Esophagus mucosa (tissue), 1 donor: ENCODE measurements at places on chromosomes 2 and 18. TPM values are rescaled to one million over a fixed set of nuclear protein-coding genes. Genes with fewer than 3 reads are reported as not detected.

DNA sequence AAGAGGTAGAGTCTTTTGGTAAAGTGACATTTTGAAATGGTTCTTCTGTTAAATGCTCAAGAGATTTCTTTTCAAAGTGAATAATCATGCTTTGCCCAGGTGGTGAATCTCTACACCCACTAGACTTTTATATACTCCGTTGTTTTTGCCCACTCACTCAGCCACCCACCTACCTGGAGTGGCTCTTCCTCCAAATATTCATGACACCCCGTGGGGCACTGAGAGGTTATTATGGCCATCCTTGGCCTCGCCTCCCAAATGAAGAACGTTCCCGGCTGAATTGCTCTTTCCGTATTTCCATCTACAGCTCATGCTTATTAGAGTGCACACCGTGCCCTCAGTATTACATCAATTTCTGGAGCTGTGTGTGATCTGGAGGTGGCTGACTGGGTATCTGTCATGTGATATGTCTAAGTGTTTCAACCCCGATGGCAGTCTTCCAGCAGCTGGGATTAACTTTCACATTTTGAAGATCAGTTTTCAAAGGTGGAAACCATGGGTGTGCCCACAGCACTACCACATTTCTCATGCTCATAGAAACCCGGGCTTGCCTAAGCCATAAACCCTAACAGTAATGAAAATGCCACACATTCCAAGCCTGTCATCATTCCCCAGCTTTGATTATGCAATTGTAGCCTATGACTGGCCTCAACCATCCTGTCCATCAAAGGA lies 406.6 kb upstream of the MMADHC start:
- peak; percentile 98 for ATAC-seq

DNA sequence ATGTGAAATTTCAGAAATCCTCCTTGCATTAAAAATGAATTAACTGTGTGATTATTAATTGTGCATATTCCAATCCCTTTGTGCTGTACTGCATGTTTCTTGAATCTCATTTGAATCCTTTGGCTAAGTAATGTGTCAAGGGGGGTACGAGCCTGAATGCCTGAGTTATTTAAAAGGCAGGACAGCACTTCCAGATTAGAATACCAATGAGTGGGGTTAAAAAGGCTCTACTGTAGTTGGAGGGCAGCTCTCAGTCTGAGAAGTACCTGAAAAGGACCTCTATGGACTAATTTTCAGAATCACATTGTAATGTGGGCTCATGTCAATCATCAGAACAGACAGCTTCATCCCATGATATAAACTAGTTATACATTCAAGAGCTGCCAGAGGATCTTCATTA lies 423.0 kb downstream of the GRB14 start:
- no peak for ATAC-seq

DNA sequence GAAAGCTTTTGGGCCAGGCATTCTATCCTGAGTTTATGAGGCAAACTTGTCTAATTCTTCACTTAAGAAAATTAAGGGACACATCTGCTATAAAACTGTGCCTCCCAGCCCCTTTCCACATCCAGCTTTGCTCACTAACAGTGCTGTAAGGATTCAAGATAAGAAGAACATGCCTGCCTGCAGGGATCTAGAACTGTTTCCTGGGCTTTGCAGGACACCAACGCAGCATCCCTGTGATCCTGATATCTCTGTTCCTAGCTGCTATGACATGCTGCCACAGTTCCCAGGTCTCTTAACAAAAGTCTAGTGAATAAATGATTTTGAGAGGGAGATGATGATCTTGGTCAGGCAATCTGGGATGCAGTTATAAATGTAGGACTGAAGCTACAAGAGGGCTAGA lies 12.4 kb downstream of the B4GALT6 start:
- ATAC-seq = no peak

DNA sequence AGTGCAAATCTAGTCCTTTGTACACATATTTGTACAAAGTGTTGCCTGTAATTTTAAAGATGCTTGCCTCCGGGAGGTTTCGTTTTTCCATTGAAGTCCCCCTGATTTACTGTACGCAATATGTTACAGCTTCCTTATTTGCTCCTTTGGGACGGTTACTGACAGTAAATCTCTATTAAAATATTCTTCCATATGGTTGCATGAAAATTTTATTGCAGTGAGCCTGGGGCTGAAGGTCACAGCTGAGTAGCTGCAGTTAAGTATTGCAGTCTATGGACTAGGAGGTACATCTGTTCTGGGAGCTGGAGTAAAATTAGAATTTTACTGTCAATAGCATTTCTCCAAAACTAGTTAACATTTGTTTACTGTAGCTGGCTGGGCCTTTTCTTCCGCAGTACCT lies 119.2 kb downstream of the ETAA1 start:
- ATAC-seq = no peak

DNA sequence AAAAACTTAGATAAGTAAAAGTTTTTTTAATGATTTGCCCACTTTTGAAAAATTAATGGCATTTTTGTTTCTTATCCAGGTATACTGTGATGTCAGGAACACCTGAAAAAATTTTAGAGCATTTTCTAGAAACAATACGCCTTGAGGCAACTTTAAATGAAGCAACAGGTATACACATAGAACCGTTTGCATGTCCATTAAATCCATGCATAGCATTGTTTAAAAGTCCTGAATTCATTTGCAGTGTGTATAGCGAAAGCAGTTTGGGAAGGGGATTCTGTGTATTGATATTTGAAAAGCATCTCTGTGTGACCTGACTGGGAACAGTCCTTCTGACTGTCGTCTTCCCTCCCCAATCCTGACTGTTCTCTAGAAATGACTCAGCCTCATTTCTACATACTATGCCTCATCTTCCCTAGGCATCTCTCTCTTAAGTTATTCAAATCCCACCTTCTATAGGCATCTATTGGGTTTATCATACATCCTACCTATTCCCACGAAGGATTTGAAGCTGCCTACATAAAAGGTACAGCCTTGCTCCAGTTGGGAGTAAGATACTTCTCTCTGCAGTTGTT lies 79.2 kb upstream of the MAP3K20 start:
- no peak for ATAC-seq

DNA sequence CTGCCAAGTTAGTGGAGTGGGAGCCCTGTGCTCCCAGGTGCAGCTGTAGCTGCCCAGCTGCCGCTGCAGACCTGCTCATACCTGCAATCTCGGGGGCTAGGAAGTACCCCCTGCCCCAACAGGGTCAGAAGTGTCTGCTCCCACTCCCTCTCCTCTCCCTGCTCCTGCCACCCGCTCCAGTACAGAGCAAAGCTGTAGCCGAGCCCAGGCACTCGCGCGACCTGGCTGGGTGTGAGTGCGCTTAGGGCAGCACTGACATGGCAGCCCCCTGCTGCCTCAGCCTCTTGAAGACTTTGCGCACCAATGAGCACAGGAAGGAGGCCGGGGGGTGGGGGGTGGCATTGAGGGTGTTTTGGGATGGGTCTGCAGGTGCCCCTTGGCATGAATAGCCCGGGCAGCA lies 1951.4 kb downstream of the SUCLG1 start:
- ATAC-seq = no peak

- no peak for ATAC-seq
Observed at GRCh38 chr2:52141076-52141475, 1109.1 kb upstream of the NRXN1 start.

DNA sequence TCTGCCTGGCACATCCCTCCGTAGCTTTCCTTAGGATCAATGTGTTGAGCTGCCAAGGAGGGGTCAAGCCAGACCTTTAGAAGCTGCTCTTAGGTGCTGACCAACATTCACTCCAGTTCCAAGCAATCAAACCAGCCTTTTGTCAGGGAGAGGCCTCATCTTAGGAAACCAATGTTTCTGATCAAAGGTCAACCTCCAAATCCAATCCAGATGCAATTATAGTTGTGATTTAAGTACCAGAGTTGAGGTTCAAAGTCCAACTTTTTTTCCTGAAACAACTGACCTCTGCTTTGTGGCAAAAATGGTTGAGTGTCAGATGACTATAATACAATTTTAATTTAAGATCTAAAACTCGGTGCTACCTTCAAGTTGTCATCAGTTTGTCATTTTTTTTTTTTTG lies 303.4 kb downstream of the ALK start:
- no peak for ATAC-seq

DNA sequence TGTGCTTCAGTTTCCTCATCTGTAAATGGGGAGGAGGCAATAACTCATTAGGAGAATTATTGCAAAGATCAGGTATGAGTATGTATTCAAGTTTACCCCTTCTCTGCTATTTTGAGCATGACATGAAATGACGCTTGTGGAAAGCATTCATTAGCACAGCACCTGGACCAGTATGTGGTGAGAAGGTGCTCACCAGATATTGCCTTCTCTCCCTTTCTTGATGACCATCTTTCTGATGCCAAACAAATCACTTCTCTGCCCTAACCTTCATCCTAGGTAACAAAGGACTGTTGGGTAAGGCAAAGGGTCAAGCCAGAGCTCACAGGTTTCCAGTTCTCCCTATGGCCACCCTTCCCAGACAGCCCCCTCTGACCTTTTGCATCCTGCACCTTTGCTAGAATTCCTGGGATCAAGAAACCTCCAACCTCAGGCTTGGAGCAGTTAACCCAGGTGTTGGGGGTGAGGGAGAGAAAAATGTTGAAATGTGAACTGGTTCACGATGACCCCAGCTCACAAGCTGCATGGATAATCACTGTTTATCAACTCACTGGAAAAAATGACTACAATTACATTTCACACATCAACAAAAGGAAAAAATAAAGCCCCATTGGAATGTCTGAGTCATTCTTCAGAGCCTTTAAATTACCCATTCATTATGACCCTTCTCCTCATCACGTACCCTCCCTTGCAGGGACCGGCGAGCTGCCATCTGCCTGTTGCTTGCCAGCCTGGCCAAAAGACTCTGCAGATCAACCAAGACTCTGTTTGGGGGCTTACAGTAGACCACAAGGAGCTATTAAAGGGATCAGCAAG lies 41.6 kb downstream of the LBH start:
- ATAC-seq = peak; percentile 21

DNA sequence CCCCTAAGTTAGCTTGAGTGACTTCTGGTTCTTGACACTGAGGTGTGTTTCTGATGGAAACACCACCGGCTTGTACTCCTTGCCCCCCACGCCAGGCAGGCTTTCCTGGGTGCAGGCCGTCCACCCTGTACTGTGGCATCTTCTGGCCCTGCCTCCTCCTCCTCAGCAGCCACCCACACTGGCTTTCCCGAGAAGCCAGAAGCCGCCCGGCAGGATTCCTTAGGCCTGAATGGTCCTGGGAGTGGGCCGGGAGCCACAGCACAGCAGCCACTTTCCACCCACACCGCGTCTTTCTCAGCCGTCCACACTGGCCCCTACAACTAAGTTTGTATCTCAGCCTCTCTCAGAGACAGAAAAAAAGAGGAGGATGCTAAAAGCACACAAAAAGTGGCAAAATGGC lies 2.1 kb upstream of the HSBP1L1 start:
- ATAC-seq = peak; percentile 83

DNA sequence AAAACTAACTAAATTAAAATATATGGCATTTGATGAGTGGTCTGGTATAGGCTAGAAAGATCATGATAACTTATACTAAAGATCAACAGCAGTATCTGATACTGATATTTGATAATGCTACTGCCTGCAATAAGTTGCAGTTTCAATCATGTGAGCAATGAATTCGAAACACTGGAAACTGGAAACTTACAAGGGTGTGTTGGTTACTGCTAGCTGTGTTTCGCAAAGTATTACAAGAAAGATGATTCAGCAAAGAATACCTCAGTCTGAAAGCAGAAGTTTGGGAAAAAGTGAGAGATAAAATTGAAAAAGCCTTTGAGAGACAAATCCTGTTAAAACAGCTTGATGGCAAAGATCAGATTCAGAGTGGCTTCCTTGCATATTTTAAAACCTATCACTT lies 294.5 kb downstream of the CCDC178 start:
- ATAC-seq = no peak

The UGT1A3 gene
- total RNA-seq = 0.28 TPM

The PTPN18 gene
- total RNA-seq = 19.8 TPM

The PAIP2B gene
- 9.8 TPM for total RNA-seq

The SIX3 gene
- total RNA-seq = not detected

The CDH20 gene
- not detected for total RNA-seq

The CASP10 gene
- 11.2 TPM for total RNA-seq

The LRATD1 gene
- total RNA-seq = 74.7 TPM

The PLB1 gene
- total RNA-seq = 1.6 TPM
